ENCODE measurements at places on chromosomes 6 and 20. TPM values are rescaled to one million over a fixed set of nuclear protein-coding genes. Genes with fewer than 3 reads are reported as not detected.

Gene PREP
- total RNA-seq, result 52.9 TPM

Gene RIMS4
- total RNA-seq, result not detected

Gene OPN5
- not detected for total RNA-seq

Gene LIN28B
- 0.05 TPM for total RNA-seq

Gene C20orf141
- total RNA-seq, result not detected

All from activated T-helper 2 cell treated with anti-CD3 and anti-CD28 coated beads, Interferon-gamma antibody, Interleukin-2, Interleukin-4, amounts not matched to agents 10 μg/mL and 5 μg/mL and 100 μg/mL, durations not matched to agents 14 hours and 24 hours and 36 hours (primary cell).